ENCODE measurements at places on chromosomes 1 and 21.

GRCh38 chr1:90593312-90593711 lies 123.8 kb downstream of the BARHL2 start:
- DNase-seq: no peak

- no peak for DNase-seq
These were observed 29.2 kb downstream of the SESN2 start for GRCh38 chr1:28288487-28288886.

DNA sequence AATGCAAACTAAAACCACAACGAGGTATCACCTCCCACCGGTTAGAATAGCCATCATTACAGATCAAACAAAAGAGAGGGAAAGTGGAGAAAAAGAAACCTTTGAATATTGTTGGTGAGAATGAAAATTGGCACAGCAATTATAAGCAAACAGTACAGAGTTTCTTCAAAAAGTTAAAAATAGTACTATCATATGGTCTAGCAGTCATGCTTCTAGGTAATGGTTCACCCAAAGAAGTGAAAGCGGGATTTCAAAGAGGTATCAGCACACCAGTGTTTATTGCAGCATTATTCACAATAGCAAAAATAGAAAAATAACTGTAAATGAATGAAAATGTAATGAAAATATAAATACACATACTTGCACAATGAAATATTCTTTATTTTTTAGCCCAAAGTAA lies 8.2 kb downstream of the OR2T10 start:
- no peak for DNase-seq

DNA sequence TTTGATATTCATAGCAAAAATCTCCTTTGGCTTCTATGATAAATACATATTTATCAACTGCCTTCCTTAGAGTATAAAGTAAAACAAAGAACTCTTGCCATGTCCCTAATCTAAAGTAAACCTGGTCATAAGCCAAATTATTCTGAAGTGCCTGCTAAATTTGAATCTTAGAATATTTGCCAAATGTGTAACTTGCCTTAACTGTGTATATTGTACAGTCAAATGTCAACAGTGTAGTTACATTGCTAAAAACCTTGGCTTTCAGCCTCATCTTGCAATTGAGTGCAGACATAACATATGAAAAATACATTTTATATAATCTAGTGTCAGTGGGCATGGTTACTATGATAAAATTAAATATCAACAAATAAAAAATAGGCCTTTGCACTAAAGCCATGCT lies 583.4 kb upstream of the ADAMTS5 start:
- DNase-seq: no peak

- DNase-seq: no peak
These were observed 62.8 kb downstream of the DTL start for GRCh38 chr1:212098310-212098709.

GRCh38 chr1:103171041-103171590 lies 62.8 kb upstream of the COL11A1 start:
- DNase-seq: no peak

- DNase-seq: no peak
These were observed 321.1 kb downstream of the KCTD3 start for GRCh38 chr1:215888159-215888558.

DNA sequence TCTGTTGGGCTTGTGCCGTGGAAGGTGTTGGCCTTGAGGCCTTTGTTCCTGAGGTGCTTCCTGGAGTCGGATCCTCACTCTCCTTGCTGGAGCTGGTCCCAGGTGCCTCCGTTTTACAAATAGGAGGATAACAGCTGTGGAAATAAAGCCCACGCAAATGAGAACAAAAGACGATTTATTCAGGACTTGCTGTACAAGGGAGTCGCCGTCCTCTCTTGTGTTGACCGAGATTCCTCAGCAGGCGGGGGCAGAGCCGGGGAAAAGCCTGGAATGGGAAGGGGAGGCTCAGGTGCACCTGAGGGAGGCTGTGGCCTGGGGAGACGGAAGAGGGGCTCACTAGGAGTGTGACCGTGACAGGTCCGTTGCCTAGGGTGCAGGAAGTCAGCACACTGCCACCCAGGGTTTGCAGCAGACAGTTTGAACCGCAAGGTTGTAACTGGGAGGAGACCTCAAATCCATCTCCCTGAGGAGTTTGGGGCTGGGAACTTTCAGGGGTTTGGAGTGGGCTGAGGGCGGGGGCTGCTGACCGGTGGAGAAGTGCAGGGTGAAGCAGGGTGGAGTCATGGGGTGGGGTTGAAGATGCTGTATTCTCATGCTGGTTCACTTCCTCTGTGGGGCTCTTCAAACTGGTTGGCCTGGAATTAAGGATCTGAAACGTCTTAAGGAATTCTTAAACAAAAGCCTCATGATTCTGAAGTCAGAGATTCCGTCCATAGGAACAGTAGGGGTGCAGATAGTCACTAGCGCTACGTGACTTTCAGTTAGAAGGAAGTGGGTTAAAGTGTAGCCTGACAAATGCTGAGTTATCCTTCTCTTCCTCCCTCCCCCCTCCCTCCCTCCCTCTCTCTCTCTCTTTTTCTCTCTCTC lies 2.6 kb upstream of the CSTB start:
- no peak for DNase-seq

- no peak for DNase-seq
These were observed 42.6 kb downstream of the PBX1 start for GRCh38 chr1:164601399-164602100.

Measured in NCI-H1417 (cell line).